Activated CD4-positive, CD25-positive, alpha-beta regulatory T cell (primary cell): ENCODE measurements at places on chromosomes 4 and X.

GRCh38 chr4:338759-339097 is 1.1 kb downstream of the ZNF141 start:
- DNase-seq, result no peak

GRCh38 chr4:79042079-79042674 is 102.9 kb upstream of the PAQR3 start:
- no peak for DNase-seq

DNA sequence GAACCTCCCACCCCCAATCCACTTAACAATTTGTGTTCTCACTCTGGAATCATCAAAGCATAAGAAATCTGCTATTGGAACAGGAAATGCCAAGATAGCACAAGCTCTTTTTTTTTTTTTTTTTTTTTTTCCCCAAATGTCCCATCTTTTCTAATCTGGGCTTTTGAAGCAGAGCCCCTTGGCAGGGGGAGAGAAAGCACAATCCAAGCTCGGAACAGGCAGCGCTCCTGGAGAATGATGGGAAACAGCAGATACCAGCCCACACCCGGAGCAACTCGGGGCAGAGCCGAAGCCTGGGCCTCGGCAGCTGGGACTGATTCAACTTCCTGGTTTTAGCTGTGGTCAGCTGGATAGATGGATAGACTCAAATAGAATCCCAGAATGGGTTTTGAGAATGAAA is 235.1 kb downstream of the QDPR start:
- DNase-seq, result no peak

GRCh38 chrX:24646745-24647182 is 383 bp downstream of the PCYT1B start:
- no peak for DNase-seq

DNA sequence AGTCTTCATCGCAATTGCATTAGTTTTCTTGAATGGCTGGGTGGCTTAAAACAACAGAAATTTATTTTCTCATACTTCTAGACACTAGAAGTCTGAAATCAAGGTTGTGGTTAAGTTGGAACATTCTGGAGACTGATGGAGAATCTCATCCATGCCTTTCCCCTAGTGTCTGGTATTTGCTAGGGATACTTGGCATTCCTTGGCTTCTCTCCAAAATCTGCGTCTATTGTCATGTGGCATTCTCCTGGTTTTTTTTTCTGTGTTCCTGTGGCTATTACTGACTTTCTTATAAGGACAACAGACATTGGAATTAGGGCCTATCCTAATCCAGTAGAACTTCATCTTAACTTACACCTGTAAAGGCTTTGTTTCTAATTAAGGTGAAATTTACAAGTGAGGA is 272.8 kb upstream of the EPHA5 start:
- DNase-seq, result no peak

DNA sequence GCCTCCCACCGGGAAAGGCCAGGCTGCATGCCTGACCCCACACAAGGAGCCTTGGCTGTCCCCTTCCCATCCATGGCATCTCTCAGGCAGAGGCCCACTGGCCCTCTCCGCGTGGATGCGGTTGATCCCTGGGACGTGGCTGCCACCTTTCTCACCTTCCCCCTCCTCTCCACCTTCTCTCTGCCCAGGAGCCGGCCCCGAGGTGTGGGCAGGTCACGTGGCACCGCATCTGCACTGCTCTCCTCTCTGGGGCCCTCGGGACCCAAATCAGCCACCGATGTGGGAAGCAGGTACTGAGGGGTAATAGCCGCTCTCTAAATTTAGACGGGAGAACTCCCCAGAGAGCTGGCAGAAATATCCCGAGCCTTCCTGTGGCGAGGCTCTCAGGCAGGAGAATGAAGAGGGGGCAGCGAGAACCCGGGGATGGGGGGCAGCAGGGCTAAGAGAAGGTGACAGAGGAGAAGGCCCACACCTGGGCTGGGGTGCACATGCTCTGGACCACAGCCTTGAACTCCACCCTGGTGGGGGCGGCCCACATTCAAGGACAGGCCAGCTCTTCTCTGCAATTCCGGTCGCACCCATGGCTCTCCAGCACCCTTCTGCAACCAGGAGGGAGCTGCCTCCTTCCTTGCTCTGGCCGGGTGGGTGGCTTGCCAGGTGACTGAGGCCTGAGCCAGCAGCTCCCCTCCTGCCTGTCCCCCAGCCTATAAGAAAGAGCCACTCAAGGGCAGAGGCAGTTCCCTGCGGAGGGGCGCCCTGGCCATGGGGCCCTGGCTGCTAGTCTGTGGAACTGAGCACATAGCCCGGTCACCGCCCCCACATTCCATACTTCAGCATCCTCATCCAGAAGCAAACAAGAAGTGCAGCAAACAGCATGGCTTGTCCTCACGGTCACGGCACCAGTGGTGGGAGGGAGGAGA is 9.6 kb upstream of the DUSP9 start:
- no peak for DNase-seq

DNA sequence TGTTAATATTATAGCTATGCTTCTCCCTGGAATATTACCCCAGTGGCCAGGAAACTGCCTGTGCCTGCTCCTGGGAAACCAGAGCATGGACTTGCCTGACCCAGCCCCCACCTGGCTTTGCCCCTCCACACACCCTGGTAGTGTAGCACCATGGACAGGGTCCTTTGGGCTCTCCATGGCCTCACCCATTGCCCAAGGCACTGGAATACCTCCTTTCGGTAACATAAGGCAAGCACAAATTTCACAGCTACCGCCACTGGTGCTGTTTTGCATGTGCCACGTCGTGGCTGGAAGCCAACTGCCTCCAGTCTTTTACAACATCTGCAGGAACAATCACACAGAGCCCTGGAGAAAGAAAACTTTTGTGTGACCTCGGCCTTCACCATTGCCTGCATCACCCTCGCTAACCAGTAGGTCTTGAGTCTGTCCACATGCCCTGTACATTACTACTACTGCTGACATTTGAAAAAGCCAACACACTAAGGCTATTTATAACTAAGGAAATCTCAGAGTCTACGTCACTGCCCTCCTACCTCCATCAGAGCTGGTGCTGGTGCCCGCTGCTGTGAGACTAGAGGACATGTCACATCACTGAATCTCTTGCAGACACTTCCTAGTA is 47.7 kb downstream of the HPGD start:
- DNase-seq, result no peak

DNA sequence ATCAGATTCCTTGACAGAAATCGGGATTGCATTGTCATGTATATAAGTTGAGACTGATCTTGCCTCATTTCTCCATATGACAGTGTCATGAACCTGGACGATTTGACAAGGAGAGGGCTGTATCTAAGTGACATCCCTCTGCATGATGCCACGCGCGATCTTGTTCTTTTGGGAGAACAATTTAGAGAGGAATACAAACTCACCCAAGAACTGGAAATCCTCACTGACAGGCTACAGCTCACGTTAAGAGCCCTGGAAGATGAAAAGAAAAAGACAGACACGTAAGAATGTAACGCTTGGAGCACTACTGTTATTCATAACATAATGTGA is 40.9 kb downstream of the GUCY1B1 start:
- DNase-seq, result no peak

DNA sequence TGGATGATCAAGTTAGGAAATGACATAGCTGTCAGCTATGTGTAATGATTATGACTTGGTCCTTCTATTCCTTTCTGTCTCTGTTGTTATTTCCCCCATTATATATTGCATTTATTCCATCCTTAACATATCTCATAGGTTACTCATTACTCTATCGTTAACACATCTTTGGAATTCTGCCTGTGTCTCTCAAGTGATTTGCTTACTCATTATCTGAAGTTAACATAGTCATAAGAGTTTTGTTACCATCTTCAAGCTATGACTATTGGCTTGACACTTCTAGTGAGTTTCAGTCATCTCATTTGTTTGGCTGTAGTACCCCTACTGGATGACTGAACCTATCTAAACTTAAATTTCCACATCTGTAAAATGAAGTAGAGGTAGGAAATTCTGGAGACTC is 286.1 kb upstream of the PPP1R2C start:
- DNase-seq, result no peak

DNA sequence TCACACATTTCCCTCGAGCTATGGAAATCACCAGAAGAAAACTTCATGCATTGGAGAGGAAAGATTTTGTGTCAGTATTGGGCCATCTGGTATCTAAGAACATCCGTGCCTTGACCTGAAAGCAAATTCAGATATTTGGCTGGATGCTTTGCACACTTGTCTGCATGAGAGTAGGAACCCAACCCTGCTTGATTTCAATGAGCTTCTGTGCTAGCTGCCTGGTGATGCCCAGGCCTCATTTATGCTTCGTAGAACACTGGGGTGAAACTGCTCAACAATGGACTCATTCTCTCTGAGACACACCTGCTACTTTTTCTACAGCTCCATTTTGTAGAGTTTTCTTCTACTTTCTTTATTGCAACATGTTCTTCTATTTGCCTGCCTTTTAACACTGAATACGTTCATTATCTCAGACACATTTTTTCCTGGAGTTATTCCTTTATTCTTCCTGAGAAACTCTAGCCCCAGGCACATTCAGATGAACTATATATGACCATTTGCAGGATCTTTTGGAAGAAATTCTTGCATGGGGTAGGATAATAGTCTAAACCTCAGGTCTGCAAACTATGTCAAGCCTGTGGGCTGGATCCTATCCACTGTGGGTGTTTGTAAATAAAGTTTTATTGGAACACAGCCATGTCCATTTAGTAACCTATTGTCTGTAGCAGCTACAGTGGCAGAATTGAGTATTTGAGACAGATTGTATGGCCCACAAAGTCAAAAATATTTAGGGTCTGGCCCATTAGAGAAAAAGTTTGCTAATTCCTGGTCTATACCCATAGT is 83.8 kb upstream of the CLCN4 start:
- no peak for DNase-seq

- DNase-seq, result no peak
These were observed 33.8 kb downstream of the TNIP3 start for GRCh38 chr4:121130326-121130660.

DNA sequence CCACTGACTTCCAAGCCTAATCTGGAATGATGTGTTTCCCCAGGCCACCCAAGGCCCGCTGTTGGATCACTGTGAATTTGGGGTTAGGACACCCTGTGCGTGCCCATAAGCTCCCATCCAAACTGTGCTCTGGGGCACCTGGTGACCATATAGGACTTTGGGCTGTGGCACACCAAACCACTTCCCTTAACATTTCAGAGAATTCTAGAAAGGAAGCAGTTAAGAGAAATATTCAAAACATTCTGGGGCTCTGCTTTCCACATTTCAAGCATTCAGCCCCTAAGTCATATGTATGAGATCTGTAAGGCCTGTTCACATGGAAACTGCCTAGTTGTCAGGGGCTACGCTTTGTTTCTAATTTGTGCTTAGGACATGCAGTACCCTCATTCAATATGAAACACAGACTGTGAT is 14.4 kb downstream of the VGLL1 start:
- DNase-seq, result no peak

DNA sequence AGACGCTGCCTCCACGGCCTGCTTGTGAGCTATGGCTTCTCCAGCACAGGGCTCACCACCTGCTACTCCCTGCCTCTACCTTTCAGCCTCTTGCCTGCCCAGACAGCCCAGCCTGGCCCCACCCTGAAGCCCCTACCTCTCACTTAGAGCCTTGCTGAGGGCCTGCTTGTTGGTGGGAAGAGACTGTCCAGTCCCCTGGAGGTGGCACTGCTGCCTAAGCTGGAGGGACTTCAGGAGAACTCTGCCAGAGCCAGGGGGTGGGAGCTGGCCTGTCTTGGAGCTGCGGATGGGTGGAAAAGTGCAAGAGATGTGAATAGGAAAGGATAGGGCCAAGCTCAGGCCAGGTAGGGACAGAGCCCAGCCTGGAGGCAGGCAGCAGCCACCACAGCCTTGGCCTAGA is 2.7 kb upstream of the ZNF185 start:
- no peak for DNase-seq

DNA sequence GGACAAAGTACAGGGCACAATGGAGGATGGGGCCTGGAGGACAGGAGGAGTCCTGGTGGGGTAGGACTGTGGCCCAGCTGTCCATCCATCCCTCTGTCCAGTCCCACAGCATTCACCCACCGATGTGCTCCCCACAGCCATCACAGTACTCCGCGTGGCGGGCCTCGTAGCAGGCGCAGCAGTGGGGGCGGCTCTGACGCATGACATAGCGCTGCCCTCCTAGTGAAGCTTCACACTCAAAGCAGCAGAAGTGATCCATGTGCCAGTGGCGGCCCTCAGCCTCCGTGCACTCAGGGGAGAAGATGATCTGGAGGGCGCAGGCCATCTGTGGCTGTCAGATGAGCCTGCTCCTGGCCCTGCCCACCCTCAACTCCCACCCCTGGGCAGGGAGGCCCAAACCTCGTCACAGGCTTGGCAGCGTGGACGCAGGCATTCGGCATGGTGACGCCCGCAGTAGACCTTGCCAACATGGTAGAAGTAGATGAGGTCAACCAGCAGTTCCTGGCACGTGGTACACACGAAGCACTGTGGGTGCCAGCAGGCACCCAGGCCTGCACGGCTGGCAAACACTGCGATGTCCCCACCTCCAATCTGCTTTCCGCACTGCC is 6.3 kb downstream of the PLP2 start:
- DNase-seq, result no peak

- peak; percentile 22 for DNase-seq
These were observed at the start of gene SH3TC1 for GRCh38 chr4:8198906-8199593. SH3TC1 (plus strand) TSS chr4:8199290; CDS start chr4:8205195, 5,905 bp downstream.

DNA sequence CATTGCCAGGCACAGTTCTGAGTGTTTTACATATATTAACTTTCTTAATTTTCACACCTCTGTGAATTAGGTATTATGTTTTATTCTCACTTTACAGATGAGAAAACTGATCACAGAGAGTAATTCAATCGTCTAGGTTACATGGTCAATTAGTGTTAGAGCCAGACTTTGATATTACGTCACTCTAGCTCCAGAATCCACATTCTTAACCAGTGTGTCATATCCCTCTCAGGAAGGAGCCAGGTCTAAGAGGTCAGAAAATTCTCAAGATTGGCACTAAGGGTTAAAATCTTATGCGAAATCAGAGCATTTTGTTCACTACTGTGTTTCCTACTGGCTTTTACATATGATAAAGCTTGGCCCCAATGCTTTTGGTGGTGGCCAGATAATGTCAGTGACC is 7.4 kb downstream of the DMP1 start:
- no peak for DNase-seq

- DNase-seq, result no peak
These were observed 22.9 kb upstream of the PUDP start for GRCh38 chrX:7170898-7171297.

- DNase-seq, result no peak
These were observed 60.7 kb upstream of the HELT start for GRCh38 chr4:184957446-184958115.

DNA sequence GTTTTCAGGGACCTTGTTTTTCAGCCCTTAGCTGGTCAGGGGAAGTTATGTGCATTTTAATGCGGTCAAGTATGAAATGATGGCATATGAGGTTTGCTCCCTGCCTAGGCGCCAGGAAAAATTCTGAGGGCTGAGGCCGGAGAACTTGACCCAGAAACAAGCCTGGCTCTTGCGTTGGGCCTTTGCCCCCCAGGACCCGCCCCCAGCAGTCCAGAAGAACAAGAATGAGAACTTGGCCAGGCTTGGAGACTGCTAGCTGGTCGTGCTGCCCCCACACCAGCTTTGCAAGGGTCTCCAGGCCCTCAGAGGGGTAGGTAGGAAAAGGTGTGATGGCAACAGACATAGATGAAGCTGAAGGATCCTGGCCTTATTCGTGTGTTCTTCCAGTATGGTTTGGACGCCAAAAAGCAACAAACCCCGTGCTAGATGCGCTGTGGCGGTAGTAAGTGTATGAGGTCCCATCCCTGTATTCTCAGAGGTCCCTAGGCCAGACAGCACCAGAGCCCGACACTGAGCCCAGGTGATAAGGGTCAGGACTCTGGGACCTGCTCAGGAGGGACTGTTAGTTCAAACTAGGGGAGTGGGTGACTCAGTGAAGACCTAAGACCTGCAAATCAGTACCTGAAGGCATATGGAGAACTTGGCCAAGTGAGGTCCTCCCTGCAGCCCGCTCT is 10.5 kb downstream of the NKX3-2 start:
- no peak for DNase-seq
